Fibroblast of skin of abdomen (primary cell): ENCODE measurements at places on chromosomes 5 and 9.
A peak's percentile ranks its signal among the peaks of the same experiment; 100 is the strongest.

GRCh38 chr5:80037366-80037765 is 2.2 kb downstream of the THBS4 start:
- no peak for DNase-seq

GRCh38 chr5:82417776-82418607 is 139.8 kb upstream of the RPS23 start:
- peak; percentile 44 for DNase-seq

GRCh38 chr5:151799407-151799806 is 27.7 kb downstream of the G3BP1 start:
- no peak for DNase-seq

- DNase-seq = no peak
Measured at GRCh38 chr5:105954341-105954740, 1716.4 kb downstream of the EFNA5 start.

DNA sequence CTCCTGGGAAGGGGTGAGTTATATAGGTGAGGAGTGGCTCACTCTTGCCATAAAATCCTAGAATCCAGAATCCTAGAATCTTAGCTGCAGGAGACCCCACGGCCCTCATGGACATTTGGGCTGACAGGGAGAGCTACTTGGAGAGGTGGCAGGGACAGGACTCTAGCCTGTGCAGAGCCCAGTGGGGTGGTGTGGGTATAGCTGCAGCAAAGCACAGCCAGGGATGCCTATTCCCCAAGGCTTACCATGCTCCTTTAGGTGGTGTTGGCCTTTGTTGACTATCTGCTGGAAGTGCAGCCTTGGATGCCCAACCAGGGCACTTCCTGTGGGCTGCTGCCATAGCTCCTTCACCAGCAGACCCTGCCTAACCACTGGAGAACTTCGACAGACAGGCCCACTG is 70.0 kb upstream of the PTPN3 start:
- DNase-seq = no peak

DNA sequence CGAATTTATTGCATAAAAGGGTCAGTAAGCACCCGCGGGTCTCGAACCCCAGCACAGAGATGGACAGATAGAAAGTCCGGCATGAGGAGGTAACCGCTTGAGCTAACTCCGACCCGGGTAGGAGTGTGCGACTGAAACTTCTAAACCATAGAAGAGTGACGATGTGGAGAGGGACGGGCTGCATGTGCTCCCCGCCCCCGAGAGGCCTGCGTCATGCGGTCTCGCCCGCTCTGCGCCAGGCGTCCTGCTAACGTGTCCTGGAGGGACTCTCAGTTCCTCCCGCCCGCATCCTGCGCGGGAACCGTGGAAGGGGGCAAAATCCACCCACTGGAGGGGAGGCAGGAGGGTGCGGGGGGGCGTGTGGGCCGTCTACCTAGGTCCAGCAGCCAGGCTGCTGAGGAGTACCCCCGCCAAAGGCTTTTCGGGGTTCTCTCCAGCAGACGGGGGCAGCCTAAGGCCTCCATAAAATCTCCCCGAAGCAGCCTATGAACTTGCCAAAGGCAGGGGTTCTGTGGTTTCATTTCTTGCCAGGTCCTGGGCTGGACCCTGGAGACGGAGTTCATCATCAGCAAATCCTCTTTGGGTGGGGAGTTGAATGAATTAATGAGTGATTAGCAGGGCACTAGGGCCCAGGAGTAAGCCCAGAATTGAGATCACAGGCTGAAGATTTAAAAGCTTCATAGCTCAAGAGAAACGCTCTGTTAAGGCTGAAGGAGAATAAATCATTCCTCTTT is 51.9 kb downstream of the TGFBI start:
- DNase-seq = peak; percentile 87

DNA sequence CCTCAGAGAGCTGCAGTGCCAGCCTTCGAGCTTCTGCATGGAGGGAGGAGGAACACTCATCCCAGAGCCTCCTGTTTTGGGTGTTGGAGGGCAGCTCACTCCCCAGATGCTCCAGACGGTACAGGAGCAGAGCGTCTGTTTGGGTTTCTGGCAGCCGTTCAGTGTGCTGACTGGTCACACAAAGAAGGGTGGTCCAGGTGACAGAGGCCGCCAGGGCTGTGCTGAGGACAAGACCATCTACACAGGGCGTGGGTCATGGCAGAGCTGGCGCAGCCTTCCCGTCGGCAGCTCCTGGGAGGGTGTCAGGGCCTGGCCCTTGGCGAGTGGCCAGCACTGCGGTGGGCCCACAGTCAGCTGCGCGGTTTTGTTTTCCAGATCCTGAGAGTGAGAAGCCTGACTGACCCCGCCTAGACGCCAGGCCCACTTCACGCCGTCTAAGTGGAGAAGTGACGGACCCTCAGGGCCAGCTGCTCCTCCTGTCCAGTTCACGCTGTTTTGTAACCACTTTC is 131.4 kb upstream of the FAM120A start:
- DNase-seq = no peak

DNA sequence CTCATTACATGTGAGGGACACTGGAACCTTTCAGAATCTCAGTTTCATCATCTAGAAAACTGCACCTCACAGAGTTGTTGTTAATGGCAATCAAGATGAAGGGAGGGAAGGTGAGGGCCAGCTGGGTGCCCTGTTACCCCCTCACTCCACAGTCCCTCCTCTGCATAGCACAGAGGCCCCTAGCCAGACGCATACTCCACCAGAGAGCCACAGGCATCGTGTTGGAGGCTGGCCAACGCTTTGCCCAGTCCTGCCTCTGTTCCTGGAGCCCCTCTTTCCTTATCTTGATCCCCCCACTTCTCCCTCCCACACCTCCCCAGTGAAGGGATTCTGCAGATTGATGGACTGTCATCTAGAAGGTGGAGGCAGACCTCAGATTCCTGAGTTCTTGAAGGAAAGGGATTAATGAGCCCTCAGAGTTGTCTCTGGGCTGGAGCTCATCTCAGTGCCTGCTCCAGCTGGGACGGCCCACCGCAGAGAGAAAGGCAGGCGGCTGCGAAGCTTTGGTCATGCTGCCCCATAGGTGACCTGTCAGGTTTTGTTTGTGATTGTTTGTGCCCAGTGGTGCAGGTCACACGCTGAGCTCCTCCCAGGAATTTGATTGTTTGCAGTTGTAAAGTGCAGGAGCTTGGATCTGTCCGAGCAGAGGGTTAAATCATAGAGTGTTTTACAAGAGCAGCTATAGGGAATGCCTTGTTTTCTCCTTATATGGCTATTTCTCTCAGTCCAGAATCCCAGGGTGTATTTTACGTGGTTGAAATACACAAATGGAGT is 487.3 kb downstream of the CCDC171 start:
- peak; percentile 78 for DNase-seq

- peak; percentile 10 for DNase-seq
Measured at GRCh38 chr5:163489055-163489744, 16.2 kb upstream of the MAT2B start.

GRCh38 chr9:109387206-109387605 is 66.3 kb upstream of the EPB41L4B start:
- no peak for DNase-seq

GRCh38 chr9:123225374-123225813 is 43.0 kb downstream of the STRBP start:
- DNase-seq = peak; percentile 63

- no peak for DNase-seq
Measured at GRCh38 chr9:34927061-34927460, 31.0 kb upstream of the PHF24 start.

DNA sequence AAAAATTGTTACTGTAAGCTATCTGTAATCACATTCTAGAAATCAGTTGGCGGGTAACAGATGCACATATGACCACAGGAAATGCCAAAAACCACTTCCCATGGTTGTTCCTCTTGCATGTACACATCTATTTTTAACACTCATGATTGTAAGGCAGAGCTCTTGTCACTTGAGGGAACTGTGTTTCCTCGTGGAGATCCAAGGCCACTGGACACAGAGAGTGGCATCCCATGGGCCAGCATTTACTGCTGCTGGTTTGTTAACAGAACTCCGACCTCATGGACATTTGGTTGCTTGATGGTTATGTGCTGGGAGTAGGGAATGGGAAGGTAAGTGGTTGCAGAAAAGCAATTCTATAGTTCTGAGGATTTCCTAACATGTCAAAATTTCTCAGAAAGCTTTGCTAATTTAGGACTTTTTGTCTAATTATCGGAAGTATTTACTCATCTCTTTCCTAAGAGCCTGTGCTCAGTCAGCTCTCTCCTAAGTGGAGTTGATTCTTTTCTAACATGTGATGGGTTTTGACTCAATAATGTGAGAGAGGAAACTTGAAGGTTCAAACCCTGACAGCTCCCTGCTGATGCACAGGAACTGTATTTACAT is 202.0 kb upstream of the NR3C1 start:
- DNase-seq = peak; percentile 33

- DNase-seq = peak; percentile 66
Measured at GRCh38 chr9:114291064-114291474, 31.8 kb upstream of the ORM1 start.

DNA sequence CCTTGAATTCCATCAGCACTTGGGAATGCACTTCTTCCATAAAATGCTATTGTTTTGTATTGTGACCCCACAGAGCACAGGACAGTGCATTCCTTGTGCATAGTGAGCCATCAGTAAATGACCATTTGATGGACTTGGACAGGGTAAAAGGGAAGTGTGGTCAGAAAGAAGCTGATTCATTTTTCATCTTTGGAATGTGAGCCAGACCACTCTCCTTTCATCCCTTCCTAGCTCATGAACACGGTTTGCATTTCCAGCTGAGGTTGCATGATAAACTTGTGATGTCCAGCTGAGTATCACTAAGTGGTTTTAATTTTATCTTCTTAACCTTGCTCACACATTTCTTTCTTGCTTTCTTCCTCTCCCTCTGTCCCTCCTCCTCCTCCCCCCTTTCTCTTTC is 101.3 kb downstream of the NUDT12 start:
- peak; percentile 71 for DNase-seq

DNA sequence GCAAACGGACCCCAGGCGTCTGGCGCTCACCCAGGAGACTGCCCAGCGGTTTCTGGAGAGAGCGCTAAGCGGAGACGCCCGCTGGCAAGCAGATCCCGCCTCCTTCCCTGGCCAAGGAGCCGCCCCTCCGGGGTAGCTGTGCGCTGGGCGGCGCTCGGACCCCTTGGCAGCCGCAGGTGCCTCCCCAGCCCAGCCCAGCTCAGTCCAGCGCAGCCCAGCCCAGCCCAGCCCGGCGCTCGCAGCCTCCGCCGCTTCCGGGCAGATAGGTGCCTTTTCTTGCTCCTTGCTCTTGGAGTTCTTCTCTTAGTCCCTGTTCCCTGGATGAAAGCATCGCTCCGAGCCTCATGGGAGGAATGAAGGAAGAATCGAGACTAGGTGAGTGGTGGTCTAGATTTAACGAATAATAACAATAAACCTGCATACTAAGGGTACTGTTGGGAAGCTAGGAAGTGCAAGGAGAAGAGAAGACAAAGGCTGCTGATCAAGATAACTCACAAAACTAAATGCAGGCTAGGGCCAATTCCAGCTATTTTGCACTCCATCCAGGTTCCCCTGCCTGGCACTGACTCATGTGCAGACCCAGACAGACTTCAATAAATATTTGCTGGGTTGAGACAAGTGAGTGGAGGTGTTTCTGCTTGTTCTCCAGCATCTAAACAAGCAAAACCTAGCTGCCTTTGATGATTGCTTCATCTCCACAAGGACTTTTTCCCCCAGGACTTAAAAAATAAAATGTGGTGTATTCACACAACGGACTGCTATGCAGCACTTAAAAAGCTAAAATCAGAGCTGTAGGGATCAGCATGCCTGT is at the start of gene STK32A:
Gene STK32A, plus strand, starts transcription at position 202 of the 811 bp plus-strand sequence. CDS start 4,609 bp downstream, outside the sequence.
- DNase-seq = peak; percentile 2

DNA sequence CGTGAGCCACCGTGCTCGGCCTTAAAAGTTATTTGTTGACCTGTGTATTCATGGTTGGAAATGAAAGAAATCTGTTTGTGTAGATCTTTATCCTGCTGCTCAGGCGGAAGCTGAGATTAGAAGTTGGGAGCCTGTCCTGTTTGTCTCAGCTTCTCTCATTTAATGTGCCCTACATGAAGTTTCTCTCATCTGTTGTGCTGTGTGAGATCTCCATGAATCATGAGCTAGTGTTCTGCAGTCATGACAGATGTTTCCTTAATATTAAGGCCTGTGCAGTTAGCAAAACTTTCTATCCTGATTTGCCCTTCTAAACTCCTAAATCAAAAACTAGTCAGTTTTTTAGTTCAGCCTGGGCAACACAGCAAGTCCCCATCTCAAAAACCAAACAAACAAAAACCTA is 59.5 kb downstream of the FAM78A start:
- DNase-seq = no peak

DNA sequence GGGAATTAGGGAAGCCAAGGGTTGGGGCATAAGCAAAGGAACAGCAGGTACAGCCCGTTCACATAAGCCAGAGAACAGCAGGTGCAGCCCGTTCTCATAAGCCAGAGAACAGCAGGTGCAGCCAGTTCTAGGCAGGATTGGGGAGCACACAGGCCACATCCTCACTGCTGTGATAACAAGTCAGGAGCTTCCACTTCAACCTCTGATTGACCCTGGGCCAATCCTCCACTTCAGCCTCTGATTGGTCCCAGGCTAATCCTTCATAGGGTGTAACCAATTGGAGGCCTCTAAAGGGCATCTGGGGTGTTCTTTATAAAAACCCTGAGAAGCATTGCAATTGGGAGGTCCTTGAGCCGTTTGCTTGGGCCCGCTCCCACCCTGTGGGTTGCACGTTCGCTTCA is 27.5 kb downstream of the CEL start:
- no peak for DNase-seq

DNA sequence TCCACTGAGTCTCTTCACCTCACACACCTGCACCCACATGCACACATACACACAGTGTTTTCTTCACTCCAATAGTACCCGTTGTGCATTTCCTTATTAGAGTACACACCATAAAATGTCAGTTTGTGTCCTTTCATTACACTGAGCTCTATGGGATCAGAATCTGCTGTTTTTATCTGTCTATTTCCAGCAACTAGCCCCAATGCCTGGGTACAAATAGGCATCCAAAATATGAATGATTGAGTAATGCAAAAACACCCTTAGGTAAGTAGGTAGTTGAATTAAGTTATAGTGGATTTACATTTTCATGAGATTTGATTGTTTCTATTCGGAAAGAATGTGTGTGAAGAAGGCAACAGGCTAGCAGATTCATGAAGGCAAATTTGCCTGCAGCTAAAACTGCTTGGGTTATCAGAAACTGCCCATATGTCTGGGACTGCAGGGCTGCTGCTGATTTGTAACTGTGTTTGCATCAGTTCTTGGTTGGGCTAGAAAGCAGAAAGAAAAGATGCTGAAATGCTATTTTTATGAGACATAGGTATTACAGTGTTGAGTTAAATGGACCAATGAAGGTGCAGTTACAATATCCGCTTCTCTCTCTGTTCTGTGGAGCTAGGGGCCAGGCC is 26.9 kb downstream of the PPP3R2 start:
- DNase-seq = no peak

GRCh38 chr5:132267166-132267739 is 9.8 kb downstream of the PDLIM4 start:
- no peak for DNase-seq

DNA sequence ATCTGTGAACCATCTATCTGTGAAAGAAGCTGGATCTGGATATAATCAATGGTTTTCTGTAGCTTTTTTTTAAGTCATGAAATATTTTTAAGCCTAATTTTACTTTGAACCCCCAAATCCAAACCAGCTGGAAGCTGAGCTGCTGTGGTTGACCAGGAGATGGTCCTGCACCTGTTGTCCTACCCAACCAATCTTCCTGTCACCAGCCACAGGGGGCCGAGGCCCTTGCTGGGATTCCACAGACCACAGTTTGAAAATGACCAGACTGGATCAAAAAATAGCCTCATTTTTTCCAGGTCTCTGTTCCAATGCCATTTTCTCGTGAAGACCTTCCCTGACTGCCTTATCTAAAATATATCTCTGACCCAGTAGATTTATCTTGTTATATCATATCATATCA is 200.6 kb downstream of the SGCD start:
- no peak for DNase-seq
